Stimulated activated CD8-positive, alpha-beta memory T cell treated with anti-CD3 and anti-CD28 coated beads, Interleukin-7, amount 100 ng/mL, for 24 hours (primary cell): ENCODE measurements at places on chromosomes 12 and 14.

DNA sequence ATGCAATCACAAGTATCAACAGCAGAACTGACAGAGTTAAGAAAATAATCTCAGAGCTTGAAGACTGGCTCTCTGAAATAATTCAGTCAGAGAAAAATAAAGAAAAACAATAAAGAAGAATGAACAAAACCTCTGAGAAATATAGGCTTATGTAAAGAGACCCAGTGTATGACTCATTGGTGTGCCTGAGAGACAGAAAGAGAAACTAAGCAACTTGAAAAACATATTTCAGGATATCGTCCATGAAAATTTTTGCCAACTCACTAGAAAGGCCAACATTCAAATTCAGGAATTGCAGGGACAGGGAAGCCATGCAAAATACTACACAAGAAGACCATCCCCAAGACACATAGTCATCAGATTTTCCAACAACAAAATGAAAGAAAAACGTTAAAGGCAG, 56.2 kb downstream of the APOBEC1 start:
- no peak for DNase-seq

DNA sequence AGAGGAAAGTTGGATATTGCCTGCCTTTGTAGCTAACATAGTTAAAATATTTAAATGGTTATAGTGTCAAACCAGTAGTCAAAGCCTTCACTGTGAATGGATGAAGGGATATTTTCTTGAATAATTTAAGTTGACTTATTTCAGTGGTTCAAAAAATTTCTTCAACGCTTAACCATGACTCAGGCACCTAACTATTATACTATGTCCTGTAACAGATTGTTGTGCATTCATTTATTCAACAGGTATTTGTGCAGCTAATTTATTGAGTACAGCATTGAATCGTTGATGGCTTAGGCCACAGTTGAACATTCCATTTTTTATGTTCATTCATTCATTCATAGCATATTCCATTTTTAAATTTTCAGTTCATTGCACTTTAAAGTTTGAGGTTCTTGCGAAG, 9.2 kb downstream of the HIF1A start:
- no peak for DNase-seq

DNA sequence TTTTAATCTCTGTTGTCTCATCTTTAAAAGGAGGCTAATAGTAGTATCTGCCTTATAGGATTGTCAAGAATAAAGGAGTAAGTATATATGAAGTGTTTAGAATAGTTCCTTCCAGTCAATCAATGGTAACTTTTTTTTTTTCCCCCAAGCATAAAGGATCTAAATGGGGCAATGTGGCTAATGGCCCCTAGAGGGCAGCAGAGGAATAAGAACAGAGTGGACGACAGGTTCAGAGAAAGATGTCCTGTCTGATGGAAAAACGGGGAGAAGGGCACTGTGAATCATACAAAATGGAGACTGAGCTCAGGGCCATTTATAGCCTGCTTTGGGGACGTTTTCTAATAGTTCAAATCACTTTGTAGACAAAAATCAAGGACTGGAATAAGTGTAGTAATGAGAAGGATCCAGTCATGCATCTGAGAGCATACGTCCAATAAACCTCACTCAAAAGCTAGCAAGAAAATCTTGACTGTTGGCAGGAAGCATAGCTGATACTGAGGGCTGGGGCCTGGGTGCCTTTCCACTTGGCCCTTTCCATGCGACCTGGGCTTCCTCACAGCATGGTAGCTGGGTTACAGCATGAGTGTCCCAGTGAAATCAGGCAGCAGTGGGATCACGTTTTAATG, 51.3 kb downstream of the IFNG-AS1 start:
- peak; percentile 26 for DNase-seq

GRCh38 chr14:58942516-58942915, 246.0 kb upstream of the DAAM1 start:
- DNase-seq, result no peak

DNA sequence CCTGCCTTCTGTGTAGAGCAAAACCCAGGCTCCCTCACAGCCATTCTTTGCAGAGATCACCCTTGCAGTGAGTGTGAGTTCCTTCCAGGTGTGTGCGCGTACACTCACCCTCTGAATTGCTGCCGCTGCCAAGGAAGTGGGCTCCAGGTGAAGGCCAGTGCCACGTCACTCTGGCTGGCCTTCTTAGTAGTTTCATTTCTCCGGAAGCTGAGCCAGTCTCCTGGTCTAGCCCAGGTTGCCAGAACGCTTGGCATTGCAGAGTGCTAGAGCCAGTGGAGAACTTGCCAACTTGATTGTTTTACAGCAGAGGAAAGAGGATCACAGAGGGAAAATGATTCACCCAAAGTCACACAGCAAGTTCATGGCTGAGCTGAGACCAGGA, 11.0 kb downstream of the CBLN3 start:
- no peak for DNase-seq

DNA sequence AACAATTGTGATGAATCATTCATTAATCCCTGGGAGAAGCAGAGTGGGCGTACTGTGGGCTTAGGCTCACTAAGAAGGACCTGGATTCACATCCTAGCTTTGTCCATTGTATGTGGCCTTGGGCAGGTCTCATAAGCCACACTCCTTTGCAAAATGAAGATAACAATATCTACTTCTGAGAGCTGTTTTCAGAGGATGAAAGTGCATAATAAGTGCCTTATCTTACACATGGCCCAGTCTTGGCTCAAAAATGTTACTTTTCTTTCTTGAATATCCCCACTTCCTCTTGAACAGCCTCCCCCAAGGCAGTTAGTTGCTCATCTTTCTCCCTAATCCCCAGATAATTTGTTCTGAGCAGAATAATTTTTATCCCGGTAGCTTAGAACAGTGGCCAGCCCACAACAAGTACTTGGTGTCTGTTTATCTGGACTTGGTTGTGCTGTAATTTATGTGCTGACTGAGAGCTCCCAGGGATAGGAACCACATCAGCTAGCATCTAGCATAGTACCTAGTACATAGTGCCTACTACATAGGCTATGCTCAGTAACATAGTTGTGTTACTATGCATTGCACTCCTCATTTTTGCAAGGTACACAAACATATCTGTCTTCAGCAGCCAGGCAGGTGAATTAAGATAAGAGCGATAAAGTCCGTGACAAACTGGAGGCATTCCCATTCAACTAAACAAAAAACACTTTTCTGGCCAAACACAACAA, 61.7 kb upstream of the NUDT4 start:
- no peak for DNase-seq

- no peak for DNase-seq
These were observed 132.5 kb downstream of the DAAM1 start for GRCh38 chr14:59320763-59321625.

DNA sequence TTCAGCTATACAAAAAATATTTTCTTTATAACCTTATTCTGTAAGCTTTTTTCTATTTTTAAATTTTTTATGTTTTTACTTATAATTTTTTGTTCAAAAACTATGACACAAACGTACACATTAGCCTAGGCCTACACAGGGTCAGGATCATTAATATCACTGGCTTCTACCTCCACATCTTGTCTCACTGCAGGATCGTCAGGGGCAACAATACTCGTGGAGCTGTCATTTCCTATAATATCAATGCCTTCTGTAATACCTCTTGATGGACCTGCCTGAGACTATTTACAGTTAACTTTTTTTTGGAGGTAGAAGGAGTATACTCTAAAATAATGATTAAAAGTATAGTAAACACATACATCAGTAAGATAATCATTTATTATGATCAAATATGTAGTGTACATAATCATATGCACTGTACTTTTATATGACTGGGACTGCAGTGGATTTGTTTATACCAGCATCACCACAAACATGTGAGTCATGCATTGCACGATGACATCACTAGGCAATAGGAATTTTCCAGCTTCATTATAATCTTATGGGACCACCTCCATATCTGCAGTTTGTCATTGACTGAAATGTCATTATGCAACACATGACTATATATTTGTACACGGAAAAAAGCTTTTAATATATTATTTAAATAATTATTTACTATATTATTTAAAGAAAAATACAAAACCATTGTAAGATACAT, 18.5 kb upstream of the PMCH start:
- no peak for DNase-seq

DNA sequence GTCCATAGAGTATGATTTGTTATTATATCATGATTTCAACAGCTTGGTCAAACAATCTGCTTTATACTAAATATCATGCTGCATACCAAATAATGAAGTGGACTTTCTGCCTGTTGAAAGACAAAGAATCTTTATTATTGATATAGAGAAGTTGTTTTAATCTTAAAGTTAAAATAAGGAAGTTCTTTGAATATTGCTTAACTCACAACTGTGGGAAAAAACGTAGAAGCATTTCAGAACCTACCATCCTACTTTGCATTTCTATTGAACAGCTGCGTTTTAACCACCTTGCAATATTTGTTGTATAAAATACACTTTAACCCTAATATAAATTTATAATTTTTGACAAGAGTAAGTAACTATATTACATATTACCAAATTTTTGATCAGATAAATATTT, 22.9 kb upstream of the ARL1 start:
- no peak for DNase-seq
